ENCODE measurements at places on chromosomes 5 and 9.

DNA sequence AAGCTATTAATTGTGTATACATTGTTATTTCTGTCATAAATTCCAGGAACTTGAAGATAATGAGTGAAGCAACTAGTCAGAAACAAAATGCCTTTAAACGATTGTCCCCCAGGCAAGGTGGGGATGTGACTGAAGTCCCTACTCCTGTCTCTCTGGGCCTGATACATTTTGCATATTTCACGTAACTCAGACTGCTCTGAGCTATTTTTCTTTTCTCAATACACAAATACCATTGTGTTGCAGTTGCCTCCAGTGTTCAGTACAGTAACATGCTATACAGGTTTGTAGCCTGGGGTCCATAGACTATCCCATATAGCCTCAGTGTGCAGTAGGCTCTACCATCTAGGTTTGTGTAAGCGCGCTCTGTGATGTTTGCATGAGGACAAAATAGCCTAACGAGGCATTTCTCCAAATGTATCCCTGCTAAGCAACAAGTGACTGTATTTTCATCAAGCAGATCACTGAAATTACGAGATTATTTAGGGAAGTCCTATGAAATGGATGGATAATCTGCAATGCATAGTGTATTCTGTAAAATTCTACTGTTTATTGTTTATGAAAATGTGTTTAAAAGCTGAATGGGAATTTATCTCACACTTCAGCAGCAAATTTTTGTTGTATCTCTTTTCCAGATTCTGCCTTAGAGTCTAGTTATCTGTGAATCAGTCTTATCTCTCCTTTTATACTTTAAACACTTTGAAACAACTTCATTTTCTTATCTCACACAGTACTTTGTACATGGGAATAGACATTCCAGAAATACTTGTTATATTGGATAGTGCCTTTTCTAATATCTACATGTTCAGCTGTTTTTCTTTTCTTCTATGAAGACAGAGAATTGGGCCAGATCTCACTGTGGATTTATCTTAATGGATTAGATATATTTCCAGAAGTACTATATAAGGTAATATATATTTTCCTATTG, 150.5 kb downstream of the CD180 start:
- DNase-seq: no peak

DNA sequence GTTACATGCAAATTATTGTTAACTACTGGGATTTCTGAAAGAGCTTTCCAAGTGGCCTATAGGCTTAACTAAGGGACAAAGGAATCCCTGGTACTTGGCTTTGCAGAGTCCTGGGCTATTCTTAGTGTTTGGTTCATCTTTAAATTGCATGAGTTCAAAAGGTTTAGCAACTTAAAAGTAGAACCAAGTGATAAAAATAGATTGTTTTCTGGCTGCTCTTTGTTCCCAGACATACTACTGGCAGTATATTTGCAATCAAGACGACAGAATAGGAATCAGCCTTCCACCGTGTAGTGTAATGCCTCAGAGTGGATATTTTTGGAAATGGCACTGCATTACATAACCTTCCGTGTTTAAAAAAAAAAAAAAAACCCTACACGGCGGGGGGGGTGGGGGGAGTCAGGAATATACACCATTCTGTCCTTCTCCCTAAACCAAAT, 1.0 kb downstream of the NREP start:
- DNase-seq: no peak

- no peak for DNase-seq
Observed at GRCh38 chr5:111472579-111472978, 39.8 kb downstream of the STARD4 start.

DNA sequence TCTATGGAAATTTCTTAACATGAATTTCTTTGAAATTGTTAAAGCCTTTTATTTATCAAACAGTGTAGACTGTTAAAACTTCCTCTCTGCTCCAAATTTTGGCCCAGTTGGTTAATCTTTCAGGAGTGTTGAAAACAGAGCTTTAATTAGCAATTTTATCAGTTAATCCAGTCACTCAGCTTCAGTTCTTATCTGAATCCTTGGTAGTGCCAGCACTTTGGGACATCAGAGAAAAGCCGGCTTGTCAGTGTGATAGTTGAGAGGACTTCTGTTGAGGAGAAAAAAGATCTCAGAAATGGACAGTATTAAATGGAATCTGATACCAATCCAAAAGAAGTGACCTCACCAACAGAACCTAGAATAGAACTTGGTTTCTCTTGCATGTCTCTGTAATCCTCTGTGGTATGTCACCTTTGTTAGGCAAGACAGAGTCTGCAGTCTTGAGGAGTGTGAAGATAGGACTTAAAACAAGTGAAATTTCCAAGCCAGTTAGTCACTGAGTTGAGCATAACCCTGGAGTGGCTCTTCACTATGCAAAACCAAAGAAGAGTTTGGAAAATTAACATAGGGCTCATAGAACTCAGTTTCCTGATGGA, 251.8 kb downstream of the NNT start:
- DNase-seq: no peak

DNA sequence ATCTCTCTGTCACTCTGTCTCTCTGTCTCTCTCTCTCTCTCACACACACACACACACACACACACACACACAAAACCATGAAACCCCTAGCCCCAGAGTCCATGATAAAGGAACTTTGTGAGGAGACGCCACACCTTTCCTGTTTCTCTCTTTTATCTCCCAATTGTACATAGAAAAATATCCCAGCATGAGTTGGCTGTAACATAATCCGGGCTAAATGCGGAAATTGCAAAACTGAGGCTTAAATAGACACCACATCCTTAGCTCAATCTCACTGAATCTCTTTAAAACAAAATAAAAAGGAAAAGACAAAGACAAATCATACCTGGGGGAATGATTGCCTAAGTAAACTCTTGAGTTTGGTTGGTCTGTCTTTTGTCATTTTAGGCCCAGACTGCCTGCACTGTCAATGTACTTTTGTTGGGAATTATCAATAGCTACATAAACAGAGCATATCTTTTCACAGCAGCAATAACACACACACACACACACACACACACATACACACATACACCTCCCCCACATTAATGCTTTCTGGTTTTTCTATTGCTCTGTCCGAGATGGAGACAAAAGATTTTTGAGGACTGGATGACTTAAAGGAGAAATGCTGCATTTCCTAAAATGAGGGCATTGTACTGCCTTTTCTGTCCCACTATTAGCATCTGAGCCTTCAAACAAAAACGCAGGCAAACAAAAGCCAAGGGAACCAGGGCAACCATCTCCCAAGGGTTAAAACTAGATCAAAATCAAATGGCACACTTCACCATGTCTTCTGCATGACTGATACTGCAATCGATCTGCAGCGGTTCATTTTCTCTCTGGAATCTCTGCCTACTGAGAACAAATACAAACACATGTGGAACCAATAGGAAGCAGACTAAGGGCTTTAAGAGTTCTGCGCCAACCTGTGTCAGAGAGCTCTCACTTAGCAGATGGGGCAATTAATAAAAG, 321.5 kb downstream of the NFIB start:
- DNase-seq: no peak

DNA sequence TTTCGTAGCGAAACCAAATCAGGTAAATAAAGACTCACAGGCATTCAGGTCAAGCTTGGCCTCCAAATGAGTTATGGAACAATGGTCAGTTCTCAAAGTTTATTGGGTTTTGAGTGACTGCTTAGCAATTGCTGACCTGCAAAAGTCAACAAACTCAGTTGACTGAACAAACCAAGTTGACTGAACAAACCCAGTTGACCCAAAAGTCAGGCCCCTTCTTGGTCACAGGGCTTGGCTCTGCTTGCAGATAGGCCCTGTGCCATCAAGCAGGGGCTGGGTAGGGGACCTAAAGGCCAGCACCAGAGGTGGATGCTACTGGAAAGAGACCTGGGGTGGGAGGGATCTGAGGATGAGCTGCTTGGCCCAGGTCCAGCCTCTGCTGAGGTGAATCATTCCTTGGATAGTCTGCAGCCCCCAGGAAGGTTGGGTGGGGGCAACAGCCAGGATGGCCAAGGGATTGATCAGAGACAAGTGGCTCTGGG, 64.6 kb downstream of the GADD45G start:
- DNase-seq: no peak

- DNase-seq: no peak
Observed at GRCh38 chr5:96404191-96404867, 28.7 kb downstream of the PCSK1 start.

GRCh38 chr5:53095931-53096525, 13.5 kb downstream of the MOCS2 start:
- peak; percentile 86 for DNase-seq

DNA sequence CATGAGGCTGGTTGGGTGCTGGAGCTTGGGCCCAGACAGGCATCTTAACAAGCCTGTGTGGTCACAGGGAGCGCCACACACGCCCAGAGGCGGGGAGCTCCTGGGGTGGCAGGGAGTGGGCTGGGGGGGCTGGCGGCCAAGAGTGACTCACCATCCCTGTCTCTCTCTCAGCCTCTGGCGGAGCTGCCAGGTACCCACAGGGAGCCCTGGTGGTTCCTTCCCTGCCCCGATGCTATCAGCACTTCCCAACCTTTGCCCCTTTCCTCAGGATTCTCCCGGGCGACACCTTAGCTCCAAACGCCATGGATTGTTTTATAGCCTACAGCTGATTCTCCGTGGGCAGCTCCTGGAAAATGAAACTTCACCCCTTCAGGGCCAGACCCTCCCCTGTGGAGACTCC, 5.5 kb downstream of the SLC9A3 start:
- DNase-seq: no peak

GRCh38 chr9:33239921-33240320, at the start of gene SPINK4:
SPINK4 (plus strand) TSS chr9:33240167; CDS start chr9:33240209, 42 bp downstream.
- DNase-seq: no peak

DNA sequence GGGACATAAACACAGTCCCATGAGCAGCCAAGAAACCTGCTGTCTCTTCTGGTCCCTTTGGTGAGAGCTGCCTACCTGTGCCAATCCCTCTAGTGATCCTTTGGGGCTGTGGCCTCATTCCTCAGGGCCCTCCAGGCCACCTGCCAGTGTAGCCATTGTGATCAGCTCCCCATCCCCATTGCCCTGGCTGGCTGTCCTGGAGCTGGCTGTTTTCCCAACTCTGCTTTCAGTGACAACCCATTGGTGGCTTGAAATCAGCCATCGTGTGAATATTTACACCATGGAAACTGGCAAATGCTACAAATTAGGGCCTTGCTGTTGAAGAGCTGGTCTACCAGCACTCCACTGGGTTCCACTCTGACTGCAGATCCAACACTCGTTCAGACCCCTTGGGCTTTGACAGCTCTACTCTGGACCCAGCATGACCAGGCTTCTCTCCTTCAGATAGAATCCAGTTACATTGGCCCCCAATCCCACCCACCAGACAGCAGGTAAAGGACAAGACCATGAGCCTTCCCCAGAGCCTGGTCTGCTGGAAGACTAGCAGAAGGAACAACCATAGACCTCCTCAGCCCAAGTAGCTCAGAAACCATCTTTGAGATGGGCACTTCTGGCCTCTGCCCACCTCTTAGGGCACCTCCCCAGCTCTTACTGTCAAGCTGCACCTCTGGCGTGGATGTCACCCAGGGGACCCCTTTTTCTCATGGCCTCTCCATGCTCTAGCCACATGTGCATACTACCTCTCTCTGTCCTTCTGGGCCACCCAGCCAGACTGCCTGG, 69.2 kb upstream of the NEK6 start:
- no peak for DNase-seq

DNA sequence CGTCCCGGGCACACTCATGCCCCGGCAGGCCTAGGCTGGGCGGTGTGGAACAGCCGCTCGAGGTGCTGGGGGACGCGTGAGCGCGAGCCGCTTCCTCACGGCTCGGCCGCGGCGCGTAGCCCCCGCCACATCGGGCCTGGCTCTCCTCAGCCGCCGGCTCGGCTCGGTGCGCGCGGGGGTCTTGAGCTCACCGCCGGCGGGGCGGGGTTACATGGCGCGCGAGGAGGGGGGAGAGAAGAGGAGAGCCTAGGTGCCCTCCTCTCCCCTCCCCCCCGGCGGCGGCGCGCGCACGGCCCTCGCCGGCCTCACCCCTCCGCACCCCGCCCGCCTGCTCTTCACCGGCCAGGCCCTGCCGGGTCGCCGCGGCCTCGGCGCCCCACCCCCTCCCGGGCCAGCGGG, 7.7 kb downstream of the RANBP6 start:
- DNase-seq: peak; percentile 90

GRCh38 chr9:98709968-98710965, 1.5 kb upstream of the GABBR2 start:
- DNase-seq: peak; percentile 49

DNA sequence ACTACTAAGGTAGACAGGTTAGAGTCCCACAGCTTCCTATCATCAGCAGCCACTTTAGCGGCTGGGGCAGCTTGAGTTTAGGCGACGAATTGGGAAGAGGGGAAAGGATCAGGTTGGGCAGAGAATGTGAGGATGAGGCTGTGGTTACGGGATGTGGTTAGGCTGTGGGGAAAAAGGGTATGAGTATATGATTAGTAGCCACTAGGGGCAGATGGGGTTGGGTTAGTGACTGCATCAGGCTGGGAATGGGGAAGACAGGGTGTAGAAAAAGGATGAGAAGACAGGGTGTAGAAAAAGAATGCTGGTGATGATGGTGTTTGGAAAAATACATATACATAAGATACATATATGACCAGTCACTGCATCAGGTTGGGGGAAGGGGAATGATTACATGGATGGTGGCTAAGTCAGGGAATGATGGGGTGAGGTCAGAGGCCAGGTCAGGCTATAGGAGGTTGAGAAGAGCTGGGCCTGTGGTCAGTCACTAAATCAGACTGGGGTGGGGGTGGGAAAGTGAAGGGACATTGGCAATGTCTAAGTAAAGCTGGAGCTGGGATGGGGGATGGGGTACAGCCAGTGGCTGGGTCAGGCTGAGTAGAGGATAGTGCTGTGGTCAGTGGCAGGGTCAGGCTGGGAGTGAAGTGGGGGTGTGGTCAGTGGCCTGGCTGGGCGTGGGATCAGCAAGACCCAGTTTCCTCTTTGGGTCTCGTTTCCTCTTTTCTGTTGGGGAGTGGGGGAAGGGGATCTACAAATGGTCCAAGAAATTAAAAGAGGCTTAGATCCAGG, 2.1 kb downstream of the TLN1 start:
- peak; percentile 60 for DNase-seq

DNA sequence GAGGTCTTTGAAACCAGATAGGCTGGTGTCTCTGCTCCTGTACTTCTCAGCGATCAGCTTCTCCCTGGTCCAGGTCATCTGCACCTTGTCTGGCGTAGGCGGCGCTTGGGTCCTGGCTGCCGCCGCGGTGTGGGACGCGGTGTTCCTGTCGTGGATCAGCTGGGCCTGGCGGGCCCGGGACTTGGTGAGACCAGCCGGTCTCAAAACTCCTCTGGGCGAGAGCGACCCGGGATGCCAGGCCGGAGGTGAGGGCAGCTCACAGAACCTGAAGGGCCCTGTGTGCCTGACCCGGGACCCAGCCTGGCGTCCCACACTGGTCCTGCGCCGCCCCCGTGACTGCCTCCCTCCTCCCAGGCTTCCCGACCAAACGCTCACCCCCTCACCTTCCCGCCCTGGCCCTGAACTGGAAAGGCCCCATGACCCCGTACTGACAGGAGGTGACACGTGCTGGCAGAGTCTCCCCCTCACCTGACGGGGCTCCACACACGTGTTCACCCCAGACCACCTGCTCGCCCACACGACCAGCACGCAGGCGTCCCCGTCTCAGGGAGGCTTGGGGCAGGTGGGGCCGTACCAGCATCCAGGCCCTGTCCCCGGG, 49.0 kb downstream of the NKD2 start:
- no peak for DNase-seq

Measured in Karpas-422 (cell line).